ENCODE measurements at places on chromosomes 3 and 15.

- DNase-seq, result no peak
These were observed 152.3 kb downstream of the CACNA2D3 start for GRCh38 chr3:54274607-54275006.

- no peak for DNase-seq
These were observed 540.5 kb downstream of the AGBL1 start for GRCh38 chr15:86620157-86620556.

DNA sequence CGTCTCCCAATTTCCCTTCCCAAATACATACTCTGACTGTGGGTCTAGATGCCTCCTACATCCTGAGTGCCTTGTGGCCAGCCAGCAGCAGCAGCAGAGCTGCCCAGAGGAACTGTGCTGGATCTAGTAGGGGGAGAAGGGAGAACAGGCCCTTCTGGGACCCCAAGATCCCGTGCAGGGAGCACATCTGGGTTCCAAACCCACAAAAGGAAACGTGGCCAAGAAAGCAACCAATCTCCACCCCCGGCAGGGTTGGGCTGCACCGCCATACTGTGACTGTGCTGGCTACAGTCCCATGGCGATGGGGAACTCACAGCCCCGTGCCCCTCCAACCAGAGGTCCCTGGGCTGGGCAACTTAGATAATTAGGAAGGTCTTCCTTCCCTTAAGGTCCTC lies 86.3 kb downstream of the PPCDC start:
- no peak for DNase-seq

DNA sequence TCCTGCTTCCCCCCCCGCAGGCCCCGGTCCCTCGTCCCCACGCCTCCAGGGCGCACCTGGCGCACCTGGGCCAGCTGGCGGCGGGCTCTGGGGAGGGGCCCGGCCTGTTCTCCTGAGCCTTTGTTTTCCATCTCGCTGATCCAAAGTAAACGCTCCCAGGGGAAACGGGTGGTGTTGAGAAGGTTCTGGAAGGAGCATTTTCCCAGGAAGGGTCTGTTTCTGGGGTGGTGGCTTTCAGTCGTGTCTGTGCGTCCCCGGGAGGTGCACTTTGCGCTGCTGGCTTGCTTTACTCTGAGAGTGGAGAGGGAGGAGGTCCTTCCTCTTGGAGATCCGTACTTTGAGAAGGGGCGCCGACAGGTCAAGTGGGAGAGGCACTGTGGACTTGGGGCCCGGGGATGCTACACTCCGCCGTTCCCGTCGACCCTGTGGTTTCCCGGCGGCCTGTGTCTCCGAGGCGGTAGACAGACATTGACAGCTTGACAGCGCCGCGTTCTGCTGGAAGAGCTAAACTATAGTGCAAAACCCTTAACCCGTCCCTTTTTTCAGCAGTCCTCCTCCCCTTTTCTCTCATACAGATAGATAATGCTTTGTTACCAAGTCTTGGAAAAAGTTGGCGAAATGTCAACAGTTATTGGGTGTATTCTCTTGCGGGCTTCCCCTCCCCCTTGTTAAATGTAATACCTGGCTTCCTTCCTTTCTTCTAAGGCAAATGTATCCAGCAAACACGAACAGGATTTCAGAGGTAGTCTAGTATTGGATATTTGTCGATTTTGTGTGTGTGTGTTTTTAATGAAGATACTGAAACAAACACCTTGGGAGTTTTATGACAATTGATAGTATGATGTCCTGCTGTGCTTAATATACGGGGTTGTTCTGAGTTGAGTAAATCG lies 6.5 kb downstream of the TPM1 start:
- DNase-seq, result peak; percentile 22

DNA sequence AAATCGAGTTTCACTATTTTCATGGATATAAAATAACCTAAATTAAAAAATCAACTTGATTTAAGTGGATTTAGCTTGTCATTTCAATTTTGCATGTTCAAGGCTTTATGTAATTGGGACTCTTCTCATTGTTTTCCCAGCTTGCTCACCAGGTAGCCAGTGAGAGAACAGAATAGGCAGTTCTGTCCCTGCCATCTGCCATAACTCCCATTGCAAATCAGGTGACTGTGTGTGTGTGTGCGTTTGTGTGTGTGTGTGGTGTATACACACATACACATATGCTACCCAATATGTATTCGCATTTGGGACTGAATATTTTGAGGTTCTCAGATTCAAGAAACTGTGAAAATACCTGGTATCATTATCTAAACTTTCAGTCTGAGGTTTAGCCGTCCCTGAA lies 1069.8 kb downstream of the IGSF11 start:
- DNase-seq, result no peak

DNA sequence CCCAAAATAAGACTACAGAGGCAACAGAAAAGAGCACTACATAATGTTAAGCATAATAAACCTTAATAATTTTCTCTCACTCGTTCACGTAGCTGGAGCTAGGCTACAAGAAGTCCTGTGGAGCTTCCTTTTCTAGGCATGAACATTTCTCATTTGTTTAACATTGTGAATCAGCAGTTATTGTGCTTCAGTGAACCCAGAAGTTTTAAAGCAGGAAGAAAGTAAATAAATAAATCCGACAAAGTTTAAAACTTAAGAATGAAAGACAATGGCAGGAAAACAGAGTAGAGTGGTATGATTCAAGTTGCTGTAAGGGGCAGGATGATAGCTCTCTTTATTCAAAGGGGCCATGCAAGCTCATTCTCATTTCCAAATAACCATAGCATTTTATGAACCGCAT lies 191.8 kb downstream of the LSAMP start:
- DNase-seq, result no peak

DNA sequence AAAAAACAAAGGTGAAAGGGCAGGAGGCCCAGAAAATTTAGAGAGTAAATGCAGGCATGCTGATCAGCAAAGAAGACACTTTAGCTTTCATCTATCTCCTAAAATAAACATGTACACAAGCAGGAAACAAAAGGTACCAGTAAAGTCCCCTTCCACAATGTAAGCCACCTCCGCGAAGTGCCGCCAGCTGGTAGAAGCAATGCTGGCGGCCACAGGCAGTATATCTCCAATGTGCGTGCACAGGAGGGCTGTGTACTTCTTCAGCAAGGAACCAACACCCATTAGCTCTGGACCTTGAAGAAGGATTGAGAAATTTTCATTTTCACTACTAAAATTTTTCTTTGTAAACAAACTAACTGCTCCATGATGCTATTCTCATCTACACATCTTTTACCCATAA lies 75.4 kb downstream of the HERC2 start:
- no peak for DNase-seq

- no peak for DNase-seq
These were observed 10.9 kb upstream of the DLL4 start for GRCh38 chr15:40918146-40918798.

DNA sequence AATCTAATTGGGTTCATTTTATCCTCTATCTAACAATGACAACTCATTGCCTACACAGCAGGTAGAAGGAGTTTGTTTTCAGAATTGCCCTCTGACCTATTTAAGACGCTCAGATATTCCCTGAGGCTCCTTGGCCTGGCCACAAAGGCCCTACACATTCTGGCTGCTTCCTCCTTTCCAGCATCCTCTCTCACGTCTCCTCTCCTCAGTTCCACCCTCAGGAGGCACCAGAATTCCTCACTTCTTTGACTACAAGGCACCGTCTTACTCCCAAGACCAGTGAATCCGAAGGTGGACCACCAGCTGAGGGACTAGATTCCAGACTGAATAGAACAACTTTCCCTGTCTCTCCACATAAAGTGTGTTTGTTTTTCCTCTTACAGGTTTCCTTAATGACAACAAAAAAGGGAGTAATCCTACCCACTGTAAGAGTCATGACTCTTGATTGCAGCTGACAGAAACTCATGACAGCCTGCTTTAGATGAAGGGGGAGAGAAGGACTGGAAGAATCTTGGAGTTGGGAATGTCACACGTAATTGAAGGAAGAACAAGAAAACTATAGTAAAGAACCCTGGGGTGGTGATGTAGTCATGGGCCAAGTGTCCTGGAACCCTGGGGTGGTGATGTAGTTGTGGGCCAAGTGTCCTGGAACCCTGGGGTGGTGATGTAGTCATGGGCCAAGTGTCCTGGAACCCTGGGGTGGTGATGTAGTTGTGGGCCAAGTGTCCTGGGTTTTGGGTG lies 22.0 kb upstream of the MUC20 start:
- DNase-seq, result no peak

DNA sequence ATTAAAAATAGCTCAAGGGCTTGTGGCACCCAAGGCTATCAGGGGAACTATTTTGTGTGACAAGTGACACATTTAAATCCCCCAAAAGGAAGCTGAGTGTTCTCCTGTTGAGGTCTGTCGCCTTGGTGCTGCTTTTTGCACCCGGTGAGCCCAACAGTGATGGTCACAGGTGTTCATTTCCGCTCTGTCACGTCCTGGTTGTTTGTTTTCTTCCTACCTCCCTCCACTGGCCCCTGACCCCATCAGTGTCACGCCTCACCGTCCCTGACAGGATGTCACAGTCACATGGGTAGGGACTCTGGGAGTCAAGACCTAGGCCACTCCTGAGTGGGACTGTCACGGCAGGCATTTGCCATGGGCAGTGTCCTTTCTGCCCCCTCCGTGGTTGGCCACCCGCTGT lies 11.2 kb downstream of the SLCO3A1 start:
- no peak for DNase-seq

- DNase-seq, result peak; percentile 68
These were observed 21.5 kb downstream of the AGTR1 start for GRCh38 chr3:148718982-148719862.

DNA sequence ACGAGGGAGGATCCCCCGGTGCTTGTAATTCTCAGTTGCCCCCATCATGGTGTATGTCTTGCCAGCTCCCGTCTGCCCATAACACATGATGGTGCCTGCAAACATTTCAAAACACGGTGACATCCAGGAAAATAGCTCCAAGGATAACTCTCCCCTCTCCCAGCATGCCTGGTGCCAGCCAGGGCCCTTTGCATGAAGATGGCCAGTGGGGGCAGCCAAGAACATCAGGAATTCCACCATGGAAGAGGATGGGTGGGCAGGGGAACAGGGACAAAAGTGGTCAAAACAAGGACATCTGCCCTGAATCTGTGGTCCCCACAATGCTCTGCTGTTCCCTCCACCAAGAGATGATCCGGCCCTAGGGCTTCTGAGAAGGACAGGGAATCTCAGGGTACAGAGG lies 9.0 kb downstream of the KIF9 start:
- DNase-seq, result no peak

DNA sequence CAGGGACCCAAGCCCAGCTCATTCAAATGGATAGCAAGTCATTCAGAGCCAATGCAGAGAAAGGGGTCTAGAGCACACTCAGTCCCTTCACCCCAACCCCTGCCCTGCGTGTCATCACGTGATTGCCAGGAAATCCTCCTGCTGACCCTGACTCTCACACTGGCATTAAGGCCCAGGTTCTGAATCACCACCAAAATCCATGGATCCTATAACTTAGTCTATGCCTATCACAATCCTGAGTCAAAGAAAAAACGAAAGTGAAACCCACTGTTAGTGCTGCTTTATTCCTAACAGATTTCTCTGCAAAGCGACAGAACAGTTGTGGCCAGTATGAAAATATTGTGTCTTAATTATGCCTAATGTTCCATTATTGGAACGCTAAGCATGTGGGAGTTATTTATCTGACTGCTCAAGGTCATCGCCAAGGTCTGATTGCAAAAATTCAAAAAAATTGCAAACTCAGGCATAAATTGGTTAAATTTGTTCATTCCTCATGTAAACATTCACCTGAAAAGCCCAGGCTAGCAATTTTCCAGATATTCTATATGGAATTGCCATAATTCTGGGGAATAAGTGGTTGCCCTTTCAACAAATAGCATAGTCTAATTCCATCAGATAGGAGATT lies 108.7 kb upstream of the EIF1B start:
- DNase-seq, result no peak

- DNase-seq, result no peak
These were observed 84.5 kb upstream of the HERC1 start for GRCh38 chr15:63918317-63918672.

DNA sequence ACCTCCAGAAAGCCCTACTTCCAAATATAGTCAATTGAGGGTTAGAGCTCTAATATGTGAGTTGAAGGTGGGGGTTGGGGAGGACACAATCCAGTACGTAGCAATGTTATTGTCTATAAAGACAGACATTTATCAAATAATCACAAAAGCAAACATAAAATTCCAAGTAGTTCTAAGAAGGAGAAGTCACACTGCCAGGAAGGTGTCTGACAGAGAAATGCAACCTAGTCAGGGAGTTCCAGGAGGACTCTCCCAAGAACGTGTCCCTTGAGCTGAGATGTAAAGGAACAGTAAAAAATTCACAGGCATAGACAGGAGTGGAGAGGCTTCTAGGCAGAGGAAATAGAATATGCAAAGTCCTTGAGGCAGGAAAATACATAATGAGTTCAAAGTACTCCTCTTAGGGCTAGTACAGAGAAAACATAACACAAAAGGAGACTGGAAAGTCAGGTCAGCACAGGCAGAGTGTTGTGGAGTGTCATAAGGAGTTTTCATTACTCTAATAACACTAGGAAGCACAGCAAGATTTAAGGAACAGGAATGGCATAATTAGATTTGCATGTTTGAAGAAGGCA lies 277.6 kb upstream of the STT3B start:
- DNase-seq, result no peak

DNA sequence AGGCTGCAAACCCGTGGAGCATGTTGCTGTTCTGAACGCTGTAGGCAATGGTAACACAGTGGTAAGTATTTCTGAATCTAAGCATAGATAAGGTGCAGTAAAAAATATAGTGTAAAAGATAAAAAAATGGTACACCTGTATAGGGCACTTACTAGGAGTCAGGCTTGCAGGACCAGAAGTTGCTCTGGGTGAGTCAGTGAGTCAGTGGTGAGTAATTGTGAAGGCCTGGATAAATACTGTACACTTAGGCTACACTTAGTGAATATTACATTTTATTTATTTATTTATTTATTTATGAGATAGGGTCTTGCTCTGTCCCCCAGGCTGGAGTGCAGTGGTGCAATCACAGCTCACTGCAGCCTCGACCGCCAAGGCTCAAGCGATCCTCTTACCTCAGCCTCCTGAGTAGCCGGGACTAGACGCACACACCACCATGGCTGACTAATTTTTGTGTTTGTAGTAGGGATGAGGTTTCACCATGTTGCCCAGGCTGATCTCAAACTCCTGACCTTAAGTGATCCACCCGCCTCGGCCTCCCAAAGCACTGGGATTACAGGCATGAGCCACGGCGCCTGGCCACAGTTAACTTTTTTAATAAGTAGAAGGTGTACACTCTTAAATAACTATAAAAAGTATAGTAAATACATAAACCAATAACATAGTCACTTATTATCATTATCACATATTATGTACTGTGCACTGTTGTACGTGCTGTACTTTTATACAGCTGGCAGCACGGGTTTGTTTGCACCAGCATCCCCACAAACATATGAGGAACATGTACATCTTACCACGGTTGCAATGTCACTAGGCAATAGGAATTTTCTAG lies 155.1 kb downstream of the IGF1R start:
- DNase-seq, result no peak
